HT-29 (cell line): ENCODE measurements at places on chromosomes 12 and 14. TPM values are rescaled to one million over a fixed set of nuclear protein-coding genes. Genes with fewer than 3 reads are reported as not detected.

GRCh38 chr14:105421723-105422615, 2.3 kb downstream of the MTA1 start:
- DNase-seq = no peak

DNA sequence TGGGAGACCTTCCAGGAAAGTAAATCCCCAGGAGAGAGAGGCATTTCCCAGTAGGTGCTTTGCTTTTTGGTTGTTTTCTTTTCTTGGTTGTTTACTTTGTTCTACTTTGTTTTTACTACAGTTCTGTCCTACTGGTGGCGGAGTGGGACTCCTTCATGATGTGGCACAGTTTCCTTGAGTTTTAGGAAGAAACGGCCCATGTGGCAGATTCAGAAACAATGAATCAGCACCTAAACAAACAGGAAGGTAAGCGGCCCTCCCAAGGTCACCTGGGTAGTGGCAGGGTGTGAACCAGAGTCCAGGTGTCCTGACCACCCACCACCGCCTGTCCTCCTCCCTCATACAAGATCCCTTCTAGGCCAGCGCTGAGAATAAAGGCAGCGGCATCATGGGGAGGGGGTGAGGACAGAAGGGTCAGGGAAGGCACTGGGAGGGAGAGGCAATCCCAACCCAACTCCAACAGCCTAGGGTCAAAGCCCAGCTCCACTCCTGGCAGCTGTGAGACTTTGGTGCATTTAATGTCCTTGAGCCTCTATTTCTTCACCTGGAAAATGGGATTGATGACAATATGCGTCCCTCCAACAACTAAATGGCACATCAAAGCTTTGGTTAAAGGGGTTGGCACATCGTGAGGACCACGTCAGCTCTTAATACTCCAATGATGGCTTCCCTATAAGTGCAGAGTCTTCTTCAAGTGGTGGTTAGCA, 111.5 kb upstream of the BCL2L14 start:
- peak; percentile 76 for DNase-seq

DNA sequence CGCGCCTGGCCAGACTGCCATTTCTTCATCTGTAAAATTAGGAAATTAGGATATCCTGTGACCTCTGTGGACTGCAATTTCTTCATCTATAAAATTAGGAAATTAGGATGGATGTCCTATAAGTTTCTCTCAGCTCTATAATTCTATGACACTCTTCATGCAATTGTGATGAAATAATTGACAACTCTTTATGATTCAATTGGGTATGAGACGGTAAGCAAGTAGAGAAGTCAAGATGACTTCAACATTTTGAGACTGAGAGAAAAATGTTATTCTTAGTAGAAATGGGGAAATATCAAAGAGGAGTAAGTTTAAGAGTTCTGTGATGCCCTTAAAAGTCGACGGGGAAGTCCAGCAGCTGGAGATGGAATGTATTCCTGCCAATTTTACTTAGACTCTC, 12.0 kb downstream of the KIAA0586 start:
- no peak for DNase-seq

- DNase-seq = no peak
Measured at GRCh38 chr14:92710001-92710341, 38.5 kb downstream of the LGMN start.

DNA sequence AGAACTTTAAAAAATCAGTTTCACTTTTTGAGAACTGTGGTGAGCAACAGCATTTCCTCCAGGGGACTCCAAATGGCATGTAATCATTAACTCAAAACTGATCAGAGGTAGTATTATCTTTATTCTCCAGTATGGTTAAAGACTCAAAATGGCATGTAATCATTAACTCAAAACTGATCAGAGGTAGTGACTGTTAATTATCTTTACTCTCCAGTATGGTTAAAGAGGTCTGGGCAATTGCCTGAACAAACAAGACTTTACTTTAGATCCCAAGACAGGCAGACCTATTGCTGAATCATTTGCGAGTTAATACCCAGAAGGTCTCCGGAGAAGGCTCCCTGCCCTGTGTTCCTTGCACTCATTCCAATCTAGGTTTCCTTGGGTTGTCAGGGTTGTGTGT, 6.6 kb upstream of the ACADS start:
- DNase-seq = no peak

DNA sequence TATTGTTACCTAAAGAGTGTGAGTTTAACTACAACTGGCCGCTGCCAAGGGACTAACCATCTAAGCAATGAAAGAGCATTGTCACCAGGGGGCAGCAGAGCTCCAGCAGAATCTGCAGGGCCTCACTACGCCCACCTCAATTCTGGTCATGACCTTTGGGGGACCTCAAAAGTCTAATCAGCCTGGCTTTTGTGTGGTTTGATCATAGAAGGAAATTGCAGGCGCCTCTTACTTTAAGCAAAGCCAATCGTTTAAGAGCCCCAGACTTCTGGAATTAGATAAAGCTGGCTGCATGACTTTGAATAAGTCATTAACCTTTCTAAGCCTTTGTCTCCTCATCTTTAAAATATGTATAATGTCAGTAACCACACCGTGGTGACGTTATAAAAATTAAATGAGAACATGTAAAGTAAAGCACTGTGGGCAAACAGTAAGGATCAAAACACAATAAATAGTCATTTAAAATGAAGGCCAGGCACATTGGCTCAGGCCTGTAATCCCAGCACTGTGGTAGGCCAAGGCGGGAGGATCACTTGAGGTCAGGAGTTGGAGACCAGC, 58.6 kb downstream of the TBX3 start:
- DNase-seq = peak; percentile 69

GRCh38 chr14:39366460-39367386, 65.5 kb downstream of the FBXO33 start:
- no peak for DNase-seq

The PTHLH gene
- 0.46 and 1.6 TPM in 2 replicates for total RNA-seq

The PRICKLE1 gene
- 0.76 and 1.6 TPM in 2 replicates for total RNA-seq

The SIX4 gene
- total RNA-seq = 7.5 and 8.1 TPM in 2 replicates

DNA sequence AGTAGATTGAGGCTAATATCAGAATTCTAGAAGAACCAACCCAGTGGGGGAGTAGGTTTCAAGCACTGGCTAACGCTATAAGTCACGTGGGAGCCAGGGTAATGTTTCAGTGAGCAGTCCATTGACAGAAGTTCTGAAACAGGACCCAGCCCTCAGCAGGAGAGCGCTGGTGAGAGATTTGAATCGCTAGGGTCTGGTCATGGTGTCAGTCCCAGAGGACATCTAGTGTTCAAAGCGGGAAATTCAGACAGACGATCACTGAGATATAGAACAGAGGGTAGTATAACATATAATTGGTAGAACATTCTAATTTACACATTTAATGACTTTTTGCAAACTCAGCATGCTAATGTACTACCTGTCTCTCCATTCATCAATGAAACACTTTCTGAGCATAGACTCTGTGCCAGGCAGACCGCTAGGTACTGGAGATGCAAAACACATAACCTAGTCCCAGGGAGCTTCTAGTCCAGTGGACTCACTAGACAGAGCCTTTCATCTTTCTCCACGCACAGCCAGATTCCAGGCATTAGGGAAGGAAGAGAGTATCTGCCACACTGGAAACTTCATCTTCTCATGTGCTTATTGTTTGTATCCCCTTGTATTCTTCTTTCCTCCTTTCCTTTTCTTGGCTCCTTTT, 35.4 kb upstream of the RNASE3 start:
- DNase-seq = peak; percentile 80

The TPH2 gene
- total RNA-seq = not detected in 2 replicates

The MIA2 gene
- 6.2 and 8.0 TPM in 2 replicates for total RNA-seq

The SOX5 gene
- 0.57 TPM in 1 of 2 replicates, not detected in the other for total RNA-seq

GRCh38 chr12:85833579-85833978, 2.6 kb downstream of the RASSF9 start:
- no peak for DNase-seq

DNA sequence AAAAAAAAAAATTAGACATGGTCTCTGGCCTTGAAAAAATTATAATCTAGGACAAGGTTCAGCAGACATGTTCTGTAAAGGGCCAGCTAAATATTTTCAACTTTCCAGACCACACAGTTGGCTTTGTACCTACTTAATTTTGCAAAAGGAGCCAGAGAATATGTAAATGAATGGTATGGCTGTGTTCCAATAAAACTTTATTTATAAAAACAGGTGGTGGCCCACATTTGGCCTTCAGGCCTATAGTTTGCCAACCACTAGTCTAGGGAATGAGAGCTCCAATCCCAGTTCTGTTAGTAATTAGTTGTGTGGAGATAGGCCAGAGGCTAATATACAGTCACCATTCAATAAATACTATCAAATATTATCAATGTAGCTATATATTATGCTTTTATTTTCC, 29.3 kb upstream of the PWP1 start:
- no peak for DNase-seq

DNA sequence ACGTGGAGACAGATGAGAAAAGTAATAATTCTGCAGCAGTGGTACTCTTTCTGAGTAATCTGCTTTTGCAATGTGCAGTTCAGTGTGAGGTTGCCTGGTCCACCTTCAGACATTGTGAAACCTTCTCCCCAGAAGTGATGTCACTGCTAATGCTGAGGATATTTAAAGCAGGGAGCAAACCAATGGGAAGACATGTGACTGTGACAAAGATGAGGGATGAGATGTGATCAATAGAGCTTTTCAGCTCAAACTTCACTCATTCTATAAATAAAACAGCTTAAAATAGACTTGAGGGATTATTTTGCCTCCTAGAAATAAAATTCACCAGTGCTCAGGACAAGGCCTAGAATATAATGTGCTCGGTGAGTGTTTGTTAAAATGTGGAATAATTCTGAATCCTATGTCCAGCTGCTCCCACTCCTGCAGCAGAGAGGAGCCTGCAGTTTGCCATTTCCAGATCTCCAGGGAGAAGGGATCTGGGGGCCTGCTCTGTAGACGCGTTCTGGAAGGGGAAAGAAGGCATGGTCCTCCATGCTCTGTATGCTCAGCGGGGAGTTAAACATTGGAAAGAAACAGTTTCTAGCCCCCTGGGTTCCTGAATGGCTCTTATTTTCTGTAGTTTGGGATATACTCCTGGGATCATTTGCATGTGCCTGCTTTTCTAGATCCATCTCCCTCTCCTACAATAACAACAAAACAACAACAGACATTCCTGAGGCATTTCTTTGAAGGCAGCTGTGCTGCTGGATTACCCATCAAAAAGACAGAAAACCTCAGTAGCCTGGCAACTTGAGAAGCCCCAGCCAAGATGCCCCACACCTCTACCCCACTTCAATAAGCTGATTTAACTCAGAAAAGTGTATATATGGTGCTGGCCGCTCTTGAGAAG, 8.9 kb downstream of the SLC7A8 start:
- DNase-seq = no peak

GRCh38 chr12:94379479-94380113, 80.1 kb downstream of the CEP83 start:
- no peak for DNase-seq

DNA sequence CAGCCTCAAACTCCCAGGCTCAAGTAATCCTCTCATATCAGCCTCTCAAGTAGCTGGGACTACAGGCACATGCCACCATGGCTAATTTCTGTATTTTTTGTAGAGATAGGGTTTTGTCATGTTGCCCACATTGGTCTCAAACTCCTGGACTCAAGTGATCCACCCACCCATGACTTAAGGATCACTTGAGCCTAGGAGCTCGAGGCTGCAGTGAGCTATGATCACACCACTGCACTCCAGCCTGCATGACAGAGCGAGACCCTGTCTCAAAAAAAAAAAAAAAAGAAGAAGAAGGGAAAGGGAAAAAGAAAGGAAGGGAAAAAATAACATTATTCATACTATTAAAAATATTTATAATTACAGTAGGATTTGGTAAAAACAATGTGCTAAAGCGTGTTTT, 19.2 kb downstream of the EPS8 start:
- no peak for DNase-seq

DNA sequence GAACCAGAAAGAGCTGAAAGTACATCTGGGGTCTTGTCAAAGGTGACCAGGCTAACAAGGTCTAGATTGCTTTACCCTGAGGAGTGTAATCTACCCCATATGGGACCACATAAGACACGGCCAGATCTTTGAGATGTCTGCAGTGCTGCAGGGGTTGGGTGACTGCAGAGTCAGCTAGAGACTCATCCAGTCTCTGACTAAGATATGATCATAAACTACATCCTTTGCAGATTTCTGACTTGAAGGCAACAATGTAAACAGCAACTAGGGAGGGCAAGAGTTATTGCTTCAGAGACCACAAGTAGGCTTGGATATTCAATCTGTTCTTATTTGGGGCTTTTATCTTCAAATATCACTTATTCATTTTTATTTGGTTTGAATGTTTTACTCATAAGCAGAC, 1080.5 kb upstream of the FOXG1 start:
- no peak for DNase-seq

The IL25 gene
- not detected in 2 replicates for total RNA-seq
